ENCODE measurements at places on chromosomes 2 and 18.

DNA sequence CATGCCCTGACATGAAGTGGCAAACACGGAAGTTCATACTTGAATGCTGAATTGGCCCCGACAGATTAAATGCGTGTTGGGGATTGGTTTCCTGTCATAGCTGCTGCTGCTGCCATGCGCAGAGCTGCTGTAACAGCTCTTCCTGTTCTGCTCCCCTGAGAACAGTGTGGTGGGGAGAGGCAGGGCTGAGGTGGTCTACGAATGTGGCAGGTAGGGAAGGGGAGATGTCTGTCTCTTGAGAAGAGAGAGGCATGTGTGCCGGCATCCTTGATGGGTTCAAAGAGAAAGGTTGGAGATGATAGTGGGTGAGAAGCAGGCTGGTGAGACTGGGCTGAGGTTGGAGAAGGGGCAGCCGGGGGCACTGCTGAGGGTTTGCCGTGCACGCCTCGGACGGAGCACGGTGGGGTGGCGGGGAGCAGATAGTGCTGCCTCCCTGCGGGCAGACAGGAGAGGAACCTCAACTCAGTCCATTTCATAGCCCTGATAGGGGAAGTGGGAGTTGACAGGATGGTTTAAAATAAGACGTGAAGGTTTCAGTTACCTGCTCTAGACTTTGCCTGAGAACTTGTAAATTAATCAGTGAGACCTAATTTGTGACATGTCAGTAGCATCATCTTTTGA lies 46.1 kb downstream of the TMEM185B start:
- DNase-seq: peak; percentile 61

DNA sequence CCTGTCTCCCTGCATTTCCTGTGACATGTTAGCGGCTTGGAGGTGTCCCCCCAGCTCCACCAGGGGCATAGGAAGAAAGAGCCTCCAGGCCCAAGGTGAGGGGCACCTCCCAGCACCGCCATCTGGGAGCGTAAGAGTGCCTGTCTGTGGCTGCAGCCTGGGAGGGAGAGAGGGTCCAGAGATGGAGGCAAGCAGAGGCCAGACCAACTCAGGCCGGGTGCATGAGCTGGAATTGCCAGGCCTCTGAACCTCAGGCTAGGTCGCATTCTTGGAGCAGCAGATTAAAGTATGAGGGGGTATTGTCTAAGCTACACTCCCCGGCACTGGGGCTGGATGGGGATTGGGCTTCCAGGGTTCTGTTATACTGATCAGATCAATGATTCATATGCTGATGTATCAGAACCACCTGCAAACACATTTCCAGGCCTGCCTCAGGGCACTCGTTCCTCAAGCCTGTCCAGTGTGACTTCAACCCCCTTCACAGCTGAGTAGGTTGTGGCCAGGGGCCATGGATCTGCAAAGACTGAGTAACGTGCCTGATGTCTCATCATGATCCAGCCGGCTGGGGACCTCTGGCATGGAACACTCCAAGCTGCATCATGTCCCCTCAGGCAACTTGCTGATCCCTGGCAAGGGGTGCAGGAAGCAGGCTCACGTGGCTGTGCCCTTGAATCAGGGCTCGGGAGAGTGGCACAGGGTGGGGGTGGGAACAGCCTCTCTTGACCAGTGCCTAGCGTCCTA lies 73.2 kb downstream of the HS1BP3 start:
- DNase-seq: no peak

GRCh38 chr18:31102025-31102684 lies at the start of gene DSC2:
Gene DSC2, minus strand, starts transcription at chr18:31102421. Its CDS starts 450 bp downstream, at chr18:31101971.
- DNase-seq: no peak

DNA sequence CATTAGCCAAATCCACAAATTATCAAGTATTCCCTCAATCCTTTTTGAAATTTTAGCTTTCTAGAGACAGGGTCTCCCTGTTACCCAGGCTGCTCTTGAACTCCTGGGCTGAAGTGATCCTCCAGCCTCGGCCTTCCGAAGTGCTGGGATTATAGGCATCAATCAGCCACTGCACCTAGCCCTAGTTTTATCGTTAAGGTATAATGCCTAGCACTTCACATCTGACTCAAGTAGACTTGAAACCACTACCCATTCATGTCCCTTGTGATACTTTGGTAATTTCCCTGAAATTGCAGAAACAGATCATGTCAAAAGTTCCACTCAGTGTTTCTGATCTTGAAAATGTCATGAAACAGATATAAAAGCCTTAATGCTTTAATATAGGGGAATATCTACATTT lies 26.3 kb downstream of the MEX3C start:
- no peak for DNase-seq

DNA sequence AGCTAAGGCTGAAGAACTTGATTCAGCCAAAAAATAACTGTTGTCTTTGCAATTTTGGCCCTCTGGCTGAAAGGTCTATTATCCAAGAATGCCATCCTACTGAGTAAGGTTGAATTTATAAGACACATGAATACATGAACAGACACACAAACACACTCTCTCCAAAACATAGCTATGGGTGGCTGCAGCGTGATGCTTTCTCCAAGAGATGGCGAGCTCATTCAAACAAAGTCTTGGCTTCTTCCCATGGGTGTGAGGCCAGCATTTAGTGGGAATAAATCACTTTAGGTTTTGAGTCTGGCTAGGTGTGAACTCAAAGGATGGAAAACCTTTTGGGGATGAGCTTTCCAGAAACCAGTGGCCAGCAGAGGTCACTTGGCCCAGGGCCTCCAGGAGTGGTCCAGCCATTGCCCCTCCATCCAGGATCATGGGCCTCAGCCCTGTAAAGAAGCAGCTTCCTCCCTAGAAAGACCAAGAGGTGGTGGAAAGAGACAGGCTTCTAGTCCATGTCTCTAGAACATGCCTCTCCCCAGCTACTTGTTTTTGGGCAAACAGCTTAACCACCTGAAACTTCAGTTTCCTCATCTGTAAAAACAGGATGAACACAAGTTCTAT lies 11.0 kb upstream of the OSR1 start:
- DNase-seq: no peak

- no peak for DNase-seq
Observed at GRCh38 chr2:176582176-176582575, 312.9 kb downstream of the MTX2 start.

- DNase-seq: no peak
Observed at GRCh38 chr2:106122157-106122556, 71.9 kb downstream of the UXS1 start.

- DNase-seq: no peak
Observed at GRCh38 chr2:218671097-218671653, 627 bp downstream of the RNF25 start.

GRCh38 chr2:105671156-105671555 lies 73.6 kb upstream of the NCK2 start:
- no peak for DNase-seq

DNA sequence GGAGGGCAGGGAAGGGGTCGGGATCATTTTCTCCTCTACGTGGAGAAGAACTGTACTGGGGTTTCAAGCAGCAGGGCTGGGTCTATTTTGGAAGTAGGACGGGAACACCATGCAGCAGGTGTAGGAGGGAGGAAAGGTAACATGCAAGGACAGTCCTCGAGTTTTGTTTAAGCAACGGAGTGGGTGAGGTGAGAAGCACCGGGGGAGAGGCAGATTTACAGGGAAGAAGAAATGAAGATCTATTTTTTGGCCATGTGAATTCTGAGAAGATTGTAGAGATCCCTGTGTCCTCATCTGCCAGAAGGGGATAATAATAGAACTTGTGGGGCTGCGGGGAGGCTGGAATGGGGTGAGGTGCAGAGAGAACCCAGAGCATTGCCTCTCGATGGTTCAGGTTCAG lies 85.6 kb downstream of the INPP5D start:
- DNase-seq: no peak

DNA sequence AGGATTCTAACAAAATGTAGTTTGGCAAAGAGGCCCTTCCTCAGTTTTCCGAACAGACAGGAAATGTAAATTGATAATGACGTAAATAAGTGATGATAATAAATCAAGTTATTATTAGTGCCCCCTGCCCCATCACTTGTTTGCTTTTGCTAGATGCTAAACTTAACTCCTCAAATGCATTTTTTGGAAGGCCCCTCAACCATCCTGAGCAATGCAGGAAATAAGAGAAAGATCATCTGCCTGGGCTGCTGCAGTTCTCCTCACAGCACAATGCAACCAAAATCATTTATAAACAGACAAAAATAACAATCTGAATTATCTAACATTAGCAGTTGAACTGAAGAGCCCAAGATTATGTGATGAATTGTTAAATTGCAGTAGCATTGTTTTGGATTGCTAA lies 62.6 kb upstream of the PSMD14 start:
- DNase-seq: no peak

DNA sequence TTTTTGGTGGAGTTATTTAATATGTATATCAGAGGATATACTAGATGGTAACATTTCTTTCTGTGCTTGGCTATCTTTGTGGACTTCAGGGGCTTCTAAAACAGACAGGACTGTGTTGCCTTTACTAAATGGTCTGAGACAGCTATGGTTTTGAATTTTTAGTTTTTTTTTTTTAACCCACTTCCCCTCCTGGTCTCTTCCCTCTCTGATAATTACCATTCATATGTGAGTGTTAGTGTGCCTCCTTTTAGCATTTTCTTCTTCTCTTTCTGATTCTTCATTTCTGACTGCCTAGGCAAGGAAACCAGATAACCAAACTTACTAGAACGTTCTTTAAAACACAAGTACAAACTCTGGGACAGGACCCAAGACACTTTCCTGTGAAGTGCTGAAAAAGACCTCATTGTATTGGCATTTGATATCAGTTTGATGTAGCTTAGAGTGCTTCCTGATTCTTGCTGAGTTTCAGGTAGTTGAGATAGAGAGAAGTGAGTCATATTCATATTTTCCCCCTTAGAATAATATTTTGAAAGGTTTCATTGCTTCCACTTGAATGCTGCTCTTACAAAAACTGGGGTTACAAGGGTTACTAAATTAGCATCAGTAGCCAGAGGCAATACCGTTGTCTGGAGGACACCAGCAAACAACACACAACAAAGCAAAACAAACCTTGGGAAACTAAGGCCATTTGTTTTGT lies 52.7 kb downstream of the SMAD4 start:
- no peak for DNase-seq

- no peak for DNase-seq
Observed at GRCh38 chr2:190964170-190964795, 49.7 kb downstream of the STAT1 start.

DNA sequence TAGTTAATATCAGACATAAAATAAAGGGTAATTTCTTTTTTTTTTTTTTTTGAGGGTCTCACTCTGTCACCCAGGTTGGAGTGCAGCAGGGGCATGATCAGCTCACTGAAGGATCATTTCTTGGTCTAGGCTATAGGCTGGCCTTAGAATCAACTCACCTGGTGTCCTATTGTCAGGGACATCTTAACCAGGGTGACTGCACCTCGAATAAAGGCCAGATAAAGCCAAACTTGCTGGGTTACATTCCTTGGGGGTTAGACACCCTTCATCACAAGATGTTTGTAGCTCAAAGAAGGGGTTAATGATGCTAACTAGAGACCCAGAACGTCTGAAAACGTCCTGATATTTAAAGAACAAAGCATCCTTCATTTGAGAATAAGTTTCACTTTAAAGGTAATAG lies 17.9 kb downstream of the SPATA3 start:
- no peak for DNase-seq

DNA sequence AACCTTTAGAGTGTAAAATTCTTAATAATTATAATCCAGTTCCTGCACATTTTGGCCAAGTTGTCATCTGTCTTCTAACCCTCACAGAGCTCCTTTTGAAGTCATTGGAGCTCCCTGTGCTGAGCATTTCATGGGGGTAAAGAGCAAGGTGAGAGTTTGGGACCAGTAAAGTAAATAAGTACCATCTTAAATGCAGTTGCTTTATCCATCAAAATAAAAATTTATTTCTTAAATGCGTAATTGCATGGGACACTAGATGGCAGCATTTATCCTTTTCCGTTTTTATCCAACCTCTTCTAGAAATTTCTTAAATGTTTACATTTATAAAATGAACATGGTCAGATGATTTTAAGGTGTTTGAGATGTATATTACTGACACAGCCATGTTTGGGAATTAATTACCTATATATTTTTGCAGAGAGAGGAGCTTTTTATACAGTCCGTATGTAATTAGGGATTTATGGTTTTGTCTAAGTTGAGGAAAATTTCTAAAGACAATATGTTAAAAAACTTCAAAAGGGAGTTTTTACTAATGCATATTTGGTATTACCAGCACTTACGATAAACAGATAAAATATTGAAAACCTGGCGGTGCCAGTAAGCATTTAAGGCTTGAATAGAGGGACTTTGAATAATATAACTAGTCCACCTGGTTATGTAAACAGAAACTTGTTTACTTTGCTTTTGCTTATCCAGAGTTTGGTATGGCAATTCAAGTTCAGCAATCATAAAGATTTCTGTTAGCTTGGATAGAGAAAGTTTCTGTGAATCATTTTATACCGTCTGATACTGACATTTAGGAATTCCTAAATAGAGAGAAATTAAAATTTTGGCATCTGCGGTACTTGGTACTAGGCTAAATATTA lies 54.5 kb downstream of the ACSL3 start:
- DNase-seq: no peak

DNA sequence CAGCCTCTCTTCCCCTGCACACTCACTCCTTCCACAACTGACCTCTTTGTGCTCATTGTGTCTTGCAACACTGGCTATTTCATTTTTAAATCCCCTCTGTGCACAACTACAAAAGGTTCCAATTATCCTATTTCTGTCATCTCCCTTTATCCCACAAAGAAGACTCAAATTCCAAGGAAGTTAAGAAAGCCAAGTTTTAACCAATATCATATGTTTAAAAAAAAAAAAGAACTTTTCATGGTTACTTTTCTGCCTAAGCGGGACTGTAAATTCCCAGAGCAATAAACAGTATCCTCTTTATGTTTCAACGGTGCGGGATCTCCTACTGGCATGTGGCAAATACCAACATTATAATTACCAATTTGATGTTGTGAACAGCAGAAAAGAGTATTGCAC lies 83.8 kb downstream of the DOCK10 start:
- no peak for DNase-seq

DNA sequence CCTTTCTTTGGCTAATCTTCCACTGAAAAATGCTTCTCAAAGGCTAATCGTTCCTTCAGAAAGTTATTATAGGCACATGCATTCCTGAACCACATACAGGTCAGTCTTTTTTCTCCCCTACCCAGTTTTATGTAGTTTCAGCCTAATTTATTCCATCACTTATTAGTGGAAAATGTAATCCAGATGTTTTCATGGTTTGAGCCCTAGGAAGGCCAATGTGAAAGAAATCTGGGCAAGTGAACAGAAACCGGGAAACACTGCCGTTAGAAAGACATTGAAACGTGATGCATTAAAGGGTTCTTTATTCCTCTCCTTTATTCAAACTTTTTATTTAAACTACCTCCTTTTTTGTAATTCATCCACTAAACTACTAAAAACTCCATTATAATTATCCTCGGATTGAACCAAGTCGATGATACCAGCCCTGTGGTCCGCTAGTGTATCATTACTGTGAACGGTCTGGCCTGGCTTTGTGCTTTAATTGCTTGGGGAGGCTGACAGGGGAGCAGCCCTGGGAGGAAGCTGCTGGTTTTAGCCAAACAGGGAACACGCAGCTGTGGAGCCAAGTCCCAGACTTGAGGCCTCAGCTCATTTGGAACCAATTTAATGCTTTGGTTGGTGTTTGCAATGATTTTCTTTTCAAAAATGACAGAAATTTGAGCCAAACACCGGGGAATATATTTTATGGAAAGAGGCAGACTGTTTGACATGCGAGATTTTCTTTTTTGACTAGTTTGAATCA lies 149.2 kb downstream of the ARHGAP28 start:
- DNase-seq: no peak

All from activated CD8-positive, alpha-beta memory T cell treated with anti-CD3 and anti-CD28 coated beads for 1 hour (primary cell).